NCI-H524 (cell line): ENCODE measurements at places on chromosomes 1 and 21.
A peak's percentile ranks its signal among the peaks of the same experiment; 100 is the strongest.

DNA sequence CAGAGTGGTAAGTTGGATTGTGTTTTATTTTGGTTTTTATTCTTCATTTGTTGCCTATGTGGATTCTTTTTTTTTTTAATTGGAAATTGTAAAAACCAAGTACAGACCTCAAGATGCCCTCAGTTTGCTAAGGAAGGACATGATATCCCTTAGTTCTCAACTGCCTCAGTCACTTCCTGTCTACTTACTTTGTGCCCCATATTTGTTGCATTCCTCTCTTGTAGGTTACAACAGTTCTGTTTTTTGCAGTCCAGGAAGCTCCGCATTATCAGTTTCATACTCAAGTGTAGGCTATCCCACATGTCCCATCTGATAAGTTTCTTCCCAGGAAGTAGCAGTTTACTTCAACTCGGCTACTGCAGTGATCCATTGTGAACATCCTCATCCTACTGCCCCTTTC, 82.0 kb downstream of the RPAP2 start:
- no peak for DNase-seq

GRCh38 chr1:206923009-206923960, 1.5 kb upstream of the FCMR start:
- DNase-seq: peak; percentile 8

GRCh38 chr1:22673486-22674409, 20.7 kb downstream of the C1QB start:
- DNase-seq: peak; percentile 54

DNA sequence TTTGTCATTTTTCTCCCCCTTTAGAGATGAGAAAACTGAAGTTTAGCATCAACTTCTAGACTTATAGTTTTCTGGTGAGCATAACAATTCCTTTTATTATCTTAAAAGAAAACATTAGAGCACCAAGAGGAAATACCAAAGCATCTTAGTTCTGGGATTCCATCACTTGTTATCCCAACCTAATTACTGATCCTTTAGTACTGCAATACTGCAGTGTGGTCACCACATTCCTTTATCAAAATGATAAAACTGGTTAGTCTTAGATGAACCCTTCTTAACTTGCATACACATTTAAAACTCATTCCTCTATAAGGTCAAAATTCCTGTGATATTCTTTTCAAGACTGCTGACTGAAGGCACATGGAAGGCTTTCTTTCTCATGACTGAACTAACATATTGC, 23.1 kb downstream of the SOD1 start:
- DNase-seq: no peak

DNA sequence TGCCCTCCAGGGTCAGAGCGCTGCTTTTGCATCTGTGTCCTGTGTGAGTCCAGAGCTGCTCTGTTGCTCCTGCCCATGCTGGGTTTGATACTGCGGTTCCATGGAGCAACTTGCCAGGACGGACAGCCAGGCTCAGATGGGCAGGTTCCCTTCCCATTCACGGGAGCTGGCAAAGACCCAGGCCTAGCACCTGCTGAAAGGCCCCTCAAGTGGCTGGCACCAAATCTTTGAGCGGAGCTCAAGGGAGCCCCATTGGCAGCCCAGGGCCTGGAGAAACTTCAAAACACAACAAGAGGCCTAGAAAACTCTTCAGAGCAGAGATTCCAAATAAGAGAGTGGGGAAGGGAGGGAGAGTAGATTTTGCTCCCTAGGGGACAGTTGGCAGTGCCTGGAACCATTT, 97.2 kb downstream of the ACTL8 start:
- DNase-seq: no peak
